Fibroblast of skin of abdomen (primary cell): ENCODE measurements at places on chromosomes 3 and 15.

- no peak for DNase-seq
Observed at GRCh38 chr3:7204848-7205156, 343.9 kb downstream of the GRM7 start.

- DNase-seq = no peak
Observed at GRCh38 chr15:21262851-21263425, 177.4 kb downstream of the POTEB3 start.

- DNase-seq = no peak
Observed at GRCh38 chr3:87307805-87308204, 31.4 kb upstream of the POU1F1 start.

GRCh38 chr3:2158828-2159227, 60.2 kb downstream of the CNTN4 start:
- no peak for DNase-seq

GRCh38 chr15:28959326-28959725, 73.6 kb downstream of the APBA2 start:
- DNase-seq = no peak

GRCh38 chr3:167941234-167941995, 154.3 kb downstream of the GOLIM4 start:
- peak; percentile 94 for DNase-seq

GRCh38 chr15:70261083-70261482, 163.4 kb upstream of the TLE3 start:
- no peak for DNase-seq

GRCh38 chr15:40192942-40193341, 32.1 kb downstream of the BUB1B start:
- peak; percentile 52 for DNase-seq

GRCh38 chr3:14256561-14257342, 78.1 kb downstream of the LSM3 start:
- DNase-seq = no peak
